Suprapubic skin (tissue), 4 donors: ENCODE measurements at places on chromosomes 12 and 14.

- DNase-seq = no peak
These were observed 460.2 kb downstream of the TMEM117 start for GRCh38 chr12:44295958-44296623.

GRCh38 chr12:25992026-25992782 lies 33.7 kb downstream of the RASSF8 start:
- DNase-seq = no peak

- DNase-seq = no peak
These were observed 20.8 kb upstream of the STRAP start for GRCh38 chr12:15861404-15861803.

GRCh38 chr12:107351713-107352112 lies 258.4 kb upstream of the CRY1 start:
- DNase-seq = no peak

DNA sequence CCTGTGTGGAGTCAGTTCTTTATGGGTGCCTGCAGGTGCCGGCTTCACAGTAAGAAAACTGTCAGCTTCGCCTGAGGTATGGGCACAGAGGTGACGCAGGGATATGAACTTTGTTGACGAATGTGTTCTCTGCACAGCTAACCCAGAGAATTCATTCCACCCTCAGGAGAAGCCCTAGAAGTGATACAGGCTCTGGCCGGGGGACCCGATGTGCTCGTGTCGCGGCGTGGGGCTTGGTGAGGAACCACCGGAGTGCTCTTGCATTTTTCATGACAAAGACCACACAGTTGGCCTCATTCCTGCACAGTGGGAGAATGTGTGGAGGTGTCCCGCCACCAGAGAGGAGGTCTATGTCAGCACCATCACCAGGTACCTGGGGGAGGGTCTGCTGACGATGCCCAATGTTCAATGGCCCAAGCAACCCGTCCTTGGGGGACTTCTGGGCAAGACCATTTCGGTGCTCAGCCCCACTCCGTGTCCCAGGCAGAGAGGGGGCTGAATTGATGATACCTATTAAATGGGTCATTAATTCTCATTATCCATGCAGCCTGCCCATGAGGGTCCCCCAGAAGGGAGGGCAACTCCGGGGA lies 147.5 kb upstream of the RTL1 start:
- no peak for DNase-seq

DNA sequence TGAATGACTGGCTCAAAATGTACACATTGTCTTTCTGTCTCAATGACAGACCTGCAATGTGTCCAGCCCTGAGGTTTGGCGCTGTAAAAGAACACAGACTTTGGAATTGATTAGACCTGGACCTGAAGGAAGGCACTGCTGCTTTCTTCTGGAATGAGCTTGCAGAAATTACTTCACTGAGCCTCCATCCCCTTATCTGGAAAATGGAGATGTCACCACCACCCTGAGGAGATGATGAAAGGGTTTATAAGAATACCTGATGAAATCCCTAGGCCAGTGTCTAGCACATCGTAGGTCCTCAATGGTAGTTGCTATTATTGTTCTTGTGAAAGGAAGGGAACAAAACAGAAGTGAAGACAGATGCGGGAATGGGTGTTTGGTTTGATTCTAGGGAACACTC lies 9.7 kb upstream of the WSB2 start:
- no peak for DNase-seq

GRCh38 chr14:92225731-92226130 lies 97.2 kb upstream of the SLC24A4 start:
- DNase-seq = no peak

GRCh38 chr12:23474438-23474976 lies 475.0 kb downstream of the SOX5 start:
- no peak for DNase-seq

- no peak for DNase-seq
These were observed 183.2 kb downstream of the C12orf50 start for GRCh38 chr12:87846045-87846444.

- no peak for DNase-seq
These were observed 167.8 kb downstream of the SLC5A8 start for GRCh38 chr12:101042211-101042610.

DNA sequence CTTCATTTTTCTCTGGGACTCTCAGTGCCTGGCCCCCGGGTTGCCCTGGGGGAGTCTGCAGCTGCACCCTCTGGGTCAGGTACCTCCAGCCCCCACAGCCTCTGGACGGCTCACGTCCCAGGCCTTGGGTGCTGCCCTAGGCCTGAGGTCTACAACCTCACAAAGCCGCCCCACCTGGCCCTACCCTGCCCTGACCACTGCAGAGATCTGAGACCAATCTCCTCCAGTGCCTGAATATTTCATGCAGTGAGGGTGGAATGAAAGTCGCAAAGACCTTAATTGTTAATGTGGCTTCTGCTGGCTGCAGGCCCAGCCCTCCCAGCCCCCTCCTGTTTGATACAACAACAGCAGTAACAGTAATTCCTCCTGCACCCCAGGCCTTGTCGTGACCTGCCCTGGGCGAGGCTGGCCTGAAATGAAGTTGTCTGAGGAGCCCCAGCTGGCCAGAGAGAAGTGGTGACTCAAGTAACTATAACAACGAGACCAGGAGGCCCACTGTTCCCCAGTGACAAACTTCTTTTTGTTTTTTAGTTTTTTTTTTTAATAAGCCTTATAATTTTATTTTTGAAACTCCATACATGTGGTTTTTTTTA lies 8.8 kb upstream of the CCDC85C start:
- DNase-seq = no peak

GRCh38 chr12:46717868-46718267 lies 107.9 kb downstream of the SLC38A4 start:
- DNase-seq = no peak

DNA sequence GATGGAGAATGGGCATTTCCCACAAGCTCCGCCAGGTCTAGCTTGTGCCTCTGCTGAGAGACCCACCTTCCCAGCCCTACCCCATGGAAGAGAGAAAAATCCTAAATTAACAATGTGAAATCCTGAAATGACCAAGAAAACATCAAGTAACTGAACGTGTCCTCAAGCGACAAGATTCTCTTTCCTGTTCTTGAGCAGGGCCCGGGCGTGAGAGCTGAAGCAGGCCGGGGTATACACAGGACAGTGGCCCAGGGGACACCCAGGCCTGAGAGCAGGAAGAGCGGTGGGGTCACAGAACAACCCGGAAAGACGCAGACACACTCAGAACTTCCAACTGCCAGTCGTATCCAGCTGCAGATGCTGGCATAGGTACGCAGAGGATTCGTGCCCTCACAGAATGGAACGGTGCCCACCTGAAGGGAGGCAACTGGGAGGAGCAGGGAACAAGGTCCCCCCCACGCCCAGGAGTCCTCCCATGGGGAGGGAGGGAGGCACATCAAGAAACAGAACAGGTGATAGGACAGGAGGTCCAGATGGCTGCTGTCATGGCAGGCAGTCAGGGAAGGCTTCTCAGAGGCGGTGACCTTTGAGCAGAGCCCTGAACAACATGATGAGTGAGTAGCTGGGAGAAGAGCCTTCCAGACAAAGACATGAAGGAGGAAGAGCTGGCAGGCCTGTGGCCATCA lies 9.1 kb downstream of the RIMBP2 start:
- peak; percentile 21 for DNase-seq

DNA sequence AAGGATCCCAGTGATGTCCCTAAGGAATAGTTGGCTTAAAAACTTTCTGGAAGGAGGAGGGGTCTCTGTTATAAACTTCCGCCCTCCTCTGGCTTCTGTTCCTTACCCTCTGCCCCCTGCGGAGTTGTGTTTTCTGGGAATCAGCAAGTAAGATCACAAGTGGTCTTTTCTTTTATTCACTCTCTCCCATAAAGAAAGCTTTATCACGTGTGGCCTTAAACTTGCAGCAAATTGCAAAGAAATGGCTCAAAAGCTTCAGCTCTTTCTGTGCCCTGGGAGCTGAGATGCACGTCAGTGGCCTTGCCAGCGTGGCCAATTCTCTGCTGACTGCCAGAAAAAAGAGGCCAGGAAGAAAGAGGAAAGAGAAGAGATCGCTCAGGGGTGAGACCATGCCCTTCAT lies at the start of gene SLCO1C1:
Gene SLCO1C1 (plus strand): TSS at position 101 of the 400 bp plus-strand sequence. CDS start 4,245 bp downstream, outside the sequence.
- DNase-seq = no peak

DNA sequence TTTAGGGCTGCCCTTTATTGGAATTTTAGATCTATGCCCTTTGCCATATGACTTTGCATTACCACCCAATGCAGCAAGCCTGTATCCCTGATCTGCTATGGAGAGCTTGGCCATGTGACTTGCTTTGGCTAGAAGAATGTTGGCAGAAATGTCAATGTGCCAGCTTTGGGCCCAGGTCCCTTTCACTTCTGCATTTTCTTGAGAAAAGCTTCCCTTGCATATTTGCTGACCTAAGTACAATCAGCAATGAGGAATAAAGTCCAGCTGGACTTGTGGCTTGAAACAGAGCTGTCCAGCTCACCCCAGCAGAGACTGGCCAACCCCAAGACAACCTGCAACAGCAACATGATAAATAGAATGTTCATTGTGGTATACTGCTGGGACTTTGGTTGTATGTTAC lies 135.9 kb downstream of the PAH start:
- no peak for DNase-seq

DNA sequence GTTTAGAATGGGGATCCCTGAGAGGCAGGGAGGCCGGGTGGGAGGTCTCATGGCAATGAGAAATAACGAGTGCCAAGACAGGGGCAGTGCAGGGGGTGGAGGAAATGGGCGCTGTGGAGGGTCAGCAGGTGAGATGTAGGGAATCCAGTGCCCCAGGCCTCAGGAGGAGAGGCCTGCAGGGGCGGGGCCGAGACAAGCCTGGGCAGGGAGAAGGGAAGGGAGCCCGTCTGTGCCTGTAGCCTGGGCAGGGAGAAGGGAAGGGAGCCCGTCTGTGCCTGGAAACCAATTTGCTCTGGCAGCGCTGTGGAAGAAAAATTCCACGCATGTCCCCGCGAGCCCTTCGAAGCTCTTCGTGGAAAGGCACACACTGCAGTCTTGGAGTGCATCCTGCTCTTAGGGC lies 10.6 kb upstream of the NCOR2 start:
- no peak for DNase-seq

GRCh38 chr12:31877884-31878283 lies 81.3 kb upstream of the RESF1 start:
- DNase-seq = no peak

GRCh38 chr12:57213058-57213715 lies 3.4 kb upstream of the NXPH4 start:
- DNase-seq = peak; percentile 94

DNA sequence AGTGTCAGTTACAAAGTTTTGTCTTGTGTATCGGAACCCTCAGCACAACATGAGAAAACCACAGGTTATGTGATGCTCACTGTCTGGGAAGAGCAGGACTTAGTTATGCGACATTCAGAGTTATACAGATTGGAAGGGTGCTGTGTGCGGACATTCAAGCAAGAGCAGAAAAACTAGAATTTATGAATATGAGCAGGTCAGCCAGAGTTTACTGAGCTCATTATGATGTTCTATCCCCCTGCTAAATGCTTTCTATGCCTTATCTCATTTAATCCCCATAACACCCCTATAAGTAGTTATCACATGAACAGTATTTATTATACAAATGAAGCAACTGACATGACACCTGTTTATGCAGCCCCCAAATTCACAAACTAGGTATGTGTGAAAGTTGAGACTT lies 1083.2 kb downstream of the FLRT2 start:
- DNase-seq = no peak
